ENCODE measurements at places on chromosomes 13 and 19.

DNA sequence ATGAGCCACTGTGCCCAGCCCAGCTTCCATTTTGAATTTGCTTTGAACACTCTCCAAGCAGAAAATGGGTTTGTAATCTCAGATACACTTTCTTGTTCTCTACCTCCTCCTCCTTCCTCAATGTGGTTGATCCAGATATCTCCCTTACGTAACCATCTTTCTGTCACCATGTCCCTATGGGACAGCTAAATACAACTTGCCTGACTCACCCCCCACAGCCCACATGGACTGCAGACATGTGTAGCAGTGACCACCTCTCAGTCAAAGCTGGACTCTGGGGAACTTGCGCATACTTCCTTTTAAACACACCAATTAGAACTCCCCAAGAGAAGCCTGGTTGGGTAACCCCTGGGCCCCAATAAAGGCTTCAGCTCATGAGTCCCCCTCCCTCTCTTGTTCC is 10.8 kb upstream of the ZNF799 start:
- no peak for DNase-seq

DNA sequence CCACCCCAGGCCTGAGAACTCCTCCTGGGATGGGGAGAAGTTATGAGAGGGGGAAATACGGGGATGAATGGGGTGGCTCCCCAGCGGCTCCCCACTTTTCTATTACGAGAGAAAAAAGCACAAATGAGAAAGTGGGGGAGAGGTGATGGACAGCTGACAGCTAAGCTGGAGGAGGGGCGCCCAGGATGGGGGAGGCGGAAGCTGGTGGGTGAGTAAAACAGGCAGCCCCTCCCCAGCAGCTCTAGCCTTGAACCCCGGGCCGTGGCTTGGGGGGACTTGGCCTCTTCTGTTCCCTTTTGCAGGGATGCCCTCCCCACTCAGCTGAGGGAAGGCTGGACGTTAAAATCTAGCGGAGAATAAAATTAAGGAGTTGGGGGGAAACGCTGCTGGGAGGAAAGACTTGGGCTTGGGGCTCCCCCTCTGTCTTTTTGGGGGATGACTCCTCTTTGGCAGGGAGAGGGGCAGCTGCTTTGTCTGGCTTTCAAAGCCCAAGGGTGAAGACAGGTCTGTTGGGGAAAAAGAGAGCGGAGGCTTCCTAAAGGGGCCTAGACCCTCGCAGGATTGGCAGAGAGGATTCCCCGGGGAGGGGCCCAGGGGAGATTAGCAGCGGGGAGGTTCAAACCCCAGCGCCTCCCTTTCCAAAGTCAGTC is 1.4 kb upstream of the SAMD1 start:
- no peak for DNase-seq

DNA sequence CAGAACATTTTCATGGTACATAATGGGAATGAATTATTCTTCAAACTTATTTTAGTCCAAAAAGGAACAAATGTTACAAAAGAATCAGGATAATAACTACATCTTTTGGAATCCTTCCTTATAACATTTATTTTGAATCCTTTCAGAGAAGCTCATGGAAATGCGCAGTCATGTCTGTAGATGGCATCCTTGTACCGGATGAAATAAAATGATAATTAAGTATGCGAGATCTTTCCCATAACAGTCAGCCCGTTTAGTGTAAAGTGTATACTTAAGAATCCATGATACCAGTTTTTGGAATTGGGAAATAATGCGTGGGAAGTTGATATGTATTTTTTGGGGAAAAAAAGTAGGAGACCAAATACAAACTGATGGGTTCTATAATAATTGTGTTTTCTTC is 418.8 kb downstream of the GPC5 start:
- no peak for DNase-seq

DNA sequence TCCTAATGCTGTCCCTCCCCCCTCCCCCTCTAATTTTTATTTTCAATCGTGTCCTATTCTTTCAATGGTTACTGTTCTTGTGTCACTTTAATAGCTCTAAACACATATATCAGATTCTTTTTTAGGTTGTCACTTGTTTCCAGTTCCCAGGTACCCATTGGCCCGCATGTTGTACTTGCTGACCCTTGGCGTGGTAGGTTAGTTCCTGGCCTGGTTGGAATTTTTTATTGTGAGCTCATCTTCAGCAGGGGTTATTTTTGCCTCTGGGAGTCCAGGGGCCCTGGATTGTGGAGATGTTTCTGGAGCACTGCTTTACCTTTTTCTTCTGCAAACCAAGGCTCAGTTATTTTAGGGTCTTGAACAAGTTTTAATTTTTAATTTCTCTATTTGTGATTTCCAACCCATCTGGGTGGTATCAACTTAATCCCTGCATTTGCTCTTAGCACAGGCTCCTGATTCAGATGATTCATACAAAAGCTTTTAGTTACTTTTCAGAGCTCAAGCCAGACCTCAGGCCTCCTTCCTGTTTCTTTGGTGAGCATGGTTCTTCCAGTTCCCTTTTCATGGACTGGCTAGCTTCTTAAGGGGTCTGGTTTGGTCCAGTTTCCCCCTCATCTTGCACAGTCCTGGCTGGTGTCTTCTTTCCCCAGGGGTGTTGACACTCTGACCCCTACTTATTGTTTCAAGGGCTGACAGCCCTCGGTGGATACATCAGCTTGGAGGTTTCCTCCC is 220.5 kb downstream of the TM9SF2 start:
- DNase-seq, result no peak

GRCh38 chr13:35630551-35631275 is 154.2 kb upstream of the MAB21L1 start:
- no peak for DNase-seq

- no peak for DNase-seq
Observed at GRCh38 chr13:94009701-94010100, 469.8 kb downstream of the DCT start.
